Germinal center (tissue), 1 donor: ENCODE measurements at places on chromosomes 4 and X.

DNA sequence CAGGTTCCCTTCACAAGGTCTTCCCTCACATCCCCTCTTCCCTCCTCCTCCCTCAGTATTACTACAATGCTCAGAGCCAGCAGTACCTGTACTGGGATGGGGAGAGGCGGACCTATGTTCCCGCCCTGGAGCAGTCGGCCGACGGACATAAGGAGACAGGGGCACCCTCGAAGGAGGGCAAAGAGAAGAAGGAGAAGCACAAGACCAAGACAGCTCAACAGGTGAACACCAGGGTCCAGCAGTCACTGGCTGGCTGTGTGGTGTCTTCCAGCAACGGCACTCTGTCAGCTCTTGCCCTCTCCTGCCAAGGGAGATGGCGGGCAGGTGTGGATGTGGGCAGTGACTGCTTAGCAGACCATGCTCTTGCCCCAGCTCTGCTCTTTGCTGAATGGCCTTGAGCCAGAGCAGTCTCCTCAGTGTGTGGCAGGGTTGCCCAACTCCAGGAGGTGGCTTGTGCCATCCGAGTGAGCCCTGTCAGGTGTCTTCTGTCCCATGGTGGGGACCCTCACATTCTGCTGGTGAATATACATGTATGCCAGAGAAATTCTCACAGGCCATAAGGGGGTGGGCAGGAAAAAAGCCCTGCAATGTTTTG lies 11.4 kb upstream of the UBA1 start:
- no peak for DNase-seq

- no peak for DNase-seq
Measured at GRCh38 chr4:89685690-89686089, 151.3 kb downstream of the SNCA start.

DNA sequence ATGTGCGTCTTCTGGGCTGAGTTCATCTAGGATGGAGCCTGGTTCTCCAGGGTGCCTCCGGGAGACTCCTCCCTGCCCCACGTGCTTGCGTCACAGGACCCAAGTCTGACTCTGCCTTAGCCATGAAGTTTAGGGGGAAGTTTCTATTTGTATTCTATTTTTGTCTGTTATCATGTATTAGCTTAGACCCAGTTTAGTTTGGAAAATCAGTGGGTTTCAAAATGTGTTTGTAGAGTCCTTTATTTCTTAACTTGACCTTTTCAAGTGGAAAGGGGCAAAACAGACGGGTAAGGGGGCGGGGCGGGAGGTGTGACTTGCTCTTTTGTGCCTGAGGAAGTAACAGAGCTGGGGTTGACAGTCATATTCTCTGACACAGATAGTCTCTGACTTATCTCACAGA lies 86.0 kb downstream of the HTT start:
- no peak for DNase-seq

DNA sequence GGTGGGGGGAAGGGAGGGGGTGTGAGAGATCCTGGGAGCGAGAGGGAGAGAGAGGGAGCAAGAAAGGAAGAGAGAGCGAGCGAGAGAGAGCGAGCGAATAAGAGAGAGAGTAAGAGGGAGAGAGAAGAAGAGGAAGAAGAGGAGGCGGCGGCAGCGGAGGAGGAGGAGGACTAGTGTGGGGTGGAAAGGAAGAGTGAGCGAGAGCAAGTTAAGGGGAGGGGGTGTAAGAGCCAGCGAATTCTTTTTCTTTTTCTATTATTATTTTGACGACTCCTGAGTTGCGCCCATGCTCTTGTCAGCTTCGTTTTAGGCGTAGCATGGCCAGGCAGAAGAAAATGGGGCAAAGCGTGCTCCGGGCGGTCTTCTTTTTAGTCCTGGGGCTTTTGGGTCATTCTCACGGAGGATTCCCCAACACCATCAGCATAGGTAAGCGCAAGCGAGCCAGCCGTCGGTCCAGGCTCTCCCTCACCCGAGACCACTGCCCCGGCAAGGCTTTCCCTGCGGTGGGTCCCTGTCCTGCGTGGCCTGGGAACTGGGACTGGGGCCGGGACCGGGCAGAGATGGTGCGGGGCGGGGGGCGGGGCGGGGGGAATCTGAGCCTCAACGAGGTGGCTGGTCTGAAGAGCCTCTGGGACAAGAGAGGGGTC lies at the start of gene GRIA3:
Gene GRIA3 (plus strand): TSS at position 60 of the 647 bp plus-strand sequence. CDS start 258 bp downstream, at position 318.
- no peak for DNase-seq

DNA sequence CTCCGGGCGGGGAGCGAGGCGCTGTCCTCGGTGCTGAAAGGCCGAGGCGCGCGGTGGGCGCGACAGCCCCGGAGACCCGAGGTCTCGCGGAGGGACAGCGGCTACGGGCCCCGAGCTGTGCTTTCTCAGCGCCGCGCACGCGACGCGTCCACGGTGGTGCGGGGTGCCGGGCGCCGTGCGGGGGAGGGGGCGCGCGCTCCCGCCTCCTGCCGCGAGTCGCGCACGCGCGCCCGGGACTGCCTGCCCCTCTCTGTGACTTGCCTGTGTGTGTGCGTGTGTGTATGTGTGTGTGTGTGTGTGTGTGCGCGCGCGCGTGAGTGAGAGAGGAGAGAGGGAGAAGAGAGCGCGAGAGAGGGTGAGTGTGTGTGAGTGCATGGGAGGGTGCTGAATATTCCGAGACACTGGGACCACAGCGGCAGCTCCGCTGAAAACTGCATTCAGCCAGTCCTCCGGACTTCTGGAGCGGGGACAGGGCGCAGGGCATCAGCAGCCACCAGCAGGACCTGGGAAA lies at the start of gene GRIA2:
Gene GRIA2 (plus strand): TSS at position 358 of the 511 bp plus-strand sequence. CDS start 315 bp downstream, outside the sequence.
- no peak for DNase-seq

- DNase-seq: peak; percentile 31
Measured at GRCh38 chrX:153984351-153985178, 12.0 kb downstream of the TMEM187 start.

- peak; percentile 1 for DNase-seq
Measured at GRCh38 chrX:96770315-96770714, 85.7 kb downstream of the DIAPH2 start.

DNA sequence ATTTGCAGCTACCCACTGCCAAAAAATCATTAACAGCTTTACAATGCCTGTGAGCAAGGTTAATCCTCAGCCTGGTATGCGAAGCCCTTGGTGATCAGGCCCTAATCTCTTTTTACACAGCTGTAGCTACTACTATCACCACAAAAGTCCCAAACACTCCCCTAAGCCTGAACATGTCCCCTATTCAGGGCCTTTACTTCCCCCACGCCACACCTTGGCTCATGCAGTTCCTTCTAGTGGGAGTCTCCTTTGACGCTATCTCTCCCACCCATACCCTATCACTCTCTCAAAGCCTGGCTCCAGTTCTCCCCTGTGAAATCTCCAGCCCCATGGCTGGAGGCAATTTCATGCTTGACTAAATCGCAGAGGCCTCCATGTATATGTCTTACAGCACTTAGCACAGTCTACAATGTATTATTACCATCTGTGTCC lies 90.6 kb upstream of the CBR4 start:
- no peak for DNase-seq
